ENCODE measurements at places on chromosomes 7 and 10. TPM values are rescaled to one million over a fixed set of nuclear protein-coding genes. Genes with fewer than 3 reads are reported as not detected.
A peak's percentile ranks its signal among the peaks of the same experiment; 100 is the strongest.

The ZNF488 gene
- 2.5 TPM for total RNA-seq

- H3K4me3 ChIP-seq: no peak overlapping the region
- no peaks in the 10 kb centered on the region for H3K27me3 ChIP-seq
- DNase-seq: no peak
- H3K4me1 ChIP-seq: no peaks in the 10 kb centered on the region
- H3K36me3 ChIP-seq: no peaks in the 10 kb centered on the region
Measured at GRCh38 chr7:145774777-145775176, 341.8 kb upstream of the CNTNAP2 start.

GRCh38 chr10:78996792-78997129, 72.0 kb upstream of the ZMIZ1 start:
- no peaks in the 10 kb centered on the region for H3K27me3 ChIP-seq
- no peaks in the 10 kb centered on the region for H3K4me1 ChIP-seq
- no peak overlapping the region for H3K27ac ChIP-seq
- H3K4me3 ChIP-seq: no peak overlapping the region
- no peaks in the 10 kb centered on the region for H3K36me3 ChIP-seq

- H3K27me3 ChIP-seq: no peaks in the 10 kb centered on the region
- H3K4me3 ChIP-seq: peak overlapping the region; percentile 94
- no peaks in the 10 kb centered on the region for H3K4me1 ChIP-seq
- peak; percentile 88 for DNase-seq
Measured at GRCh38 chr7:39951226-39952194, 1.5 kb downstream of the CDK13 start.

DNA sequence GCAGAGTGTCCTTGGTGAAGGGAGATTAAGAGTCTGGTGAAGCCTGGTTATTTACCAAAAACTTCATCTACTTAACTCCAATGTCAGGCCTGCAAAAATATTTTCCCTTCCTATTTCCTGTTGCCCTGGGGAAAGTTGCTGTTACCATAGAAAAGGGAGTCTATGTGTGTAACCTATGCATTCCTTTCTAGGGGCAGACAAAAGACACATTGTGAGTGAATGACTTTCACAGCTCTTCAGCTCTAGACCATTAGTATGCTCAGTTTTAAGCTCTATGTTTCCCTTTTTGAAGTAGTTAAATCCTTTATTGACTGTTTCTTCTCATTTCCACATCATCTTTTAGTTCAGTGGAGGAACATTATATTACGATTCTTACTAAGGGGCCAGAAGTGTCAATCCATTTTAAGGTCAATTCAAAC, 45.6 kb upstream of the SGCE start:
- no peaks in the 10 kb centered on the region for H3K36me3 ChIP-seq
- H3K27ac ChIP-seq: peak overlapping the region; percentile 92
- no peak for DNase-seq
- H3K27me3 ChIP-seq: no peaks in the 10 kb centered on the region

Measured in endodermal cell (in vitro differentiated cells).